Activated CD4-positive, alpha-beta T cell treated with anti-CD3 and anti-CD28 coated beads for 1 hour (primary cell): ENCODE measurements at places on chromosomes 4 and X.

GRCh38 chr4:171538601-171539100, 274.6 kb upstream of the GALNTL6 start:
- no peak for DNase-seq

GRCh38 chr4:47654972-47655693, 170.1 kb downstream of the ATP10D start:
- DNase-seq = no peak

DNA sequence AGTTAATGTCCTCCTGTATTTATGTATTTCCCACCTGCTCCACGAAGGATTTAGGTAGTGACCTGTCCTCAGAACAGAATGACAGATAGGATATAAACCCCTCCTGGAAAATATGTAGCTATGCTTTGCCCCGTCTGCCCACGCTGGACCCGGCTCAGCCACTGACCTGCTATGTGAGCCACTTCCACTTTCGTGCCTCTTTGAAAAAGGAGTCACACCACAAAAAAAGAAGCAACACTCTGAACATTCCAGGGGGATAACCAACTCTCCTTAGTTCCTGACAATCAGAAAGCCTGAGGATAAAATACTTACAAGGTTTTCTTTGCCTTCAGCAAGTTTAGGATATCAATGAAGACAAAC, 11.1 kb downstream of the ACSL1 start:
- DNase-seq = no peak

- no peak for DNase-seq
Observed at GRCh38 chrX:147626605-147627004, 285.1 kb upstream of the FMR1 start.

GRCh38 chrX:136794080-136794479, 13.3 kb upstream of the ARHGEF6 start:
- no peak for DNase-seq

GRCh38 chr4:21757248-21757647, 191.3 kb downstream of the KCNIP4 start:
- no peak for DNase-seq

DNA sequence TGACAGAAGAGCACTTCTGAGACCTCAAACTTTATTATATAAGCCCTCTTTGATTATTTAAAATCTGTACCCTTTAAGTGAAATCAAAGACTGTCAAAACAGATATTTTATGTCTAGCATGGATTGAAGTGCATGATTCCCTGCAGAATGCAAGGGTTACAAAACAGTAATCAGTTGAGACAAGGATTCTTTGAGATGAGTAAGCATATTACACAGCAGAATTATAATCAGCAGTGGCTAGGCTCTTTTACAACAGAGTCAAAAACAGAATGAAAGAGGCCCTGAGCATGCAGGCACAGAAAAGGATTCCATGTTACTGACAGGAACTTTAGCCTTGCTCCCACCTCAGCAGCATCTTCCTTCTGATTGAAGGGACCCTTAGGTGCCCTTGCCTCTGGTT, 487.9 kb upstream of the GALNT7 start:
- no peak for DNase-seq

DNA sequence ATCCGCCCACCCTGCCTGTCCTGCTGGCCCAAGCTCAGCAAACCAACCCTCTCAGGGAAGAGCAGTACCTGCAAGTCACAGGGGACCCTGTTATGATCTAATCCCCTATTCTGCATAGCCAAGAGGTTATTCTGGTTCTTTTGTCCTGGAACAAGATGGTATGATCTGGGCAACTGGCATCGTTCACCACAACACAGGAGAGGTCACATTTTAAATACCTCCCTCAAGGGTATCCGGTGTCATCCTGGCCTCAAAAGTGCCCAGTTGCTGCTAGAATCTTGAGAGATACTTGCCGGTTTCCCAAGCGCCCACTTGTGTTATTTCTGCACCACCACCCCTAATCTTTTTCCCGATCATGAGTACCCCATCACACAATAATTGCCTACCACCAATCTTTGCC, 497.5 kb downstream of the BCOR start:
- DNase-seq = no peak

DNA sequence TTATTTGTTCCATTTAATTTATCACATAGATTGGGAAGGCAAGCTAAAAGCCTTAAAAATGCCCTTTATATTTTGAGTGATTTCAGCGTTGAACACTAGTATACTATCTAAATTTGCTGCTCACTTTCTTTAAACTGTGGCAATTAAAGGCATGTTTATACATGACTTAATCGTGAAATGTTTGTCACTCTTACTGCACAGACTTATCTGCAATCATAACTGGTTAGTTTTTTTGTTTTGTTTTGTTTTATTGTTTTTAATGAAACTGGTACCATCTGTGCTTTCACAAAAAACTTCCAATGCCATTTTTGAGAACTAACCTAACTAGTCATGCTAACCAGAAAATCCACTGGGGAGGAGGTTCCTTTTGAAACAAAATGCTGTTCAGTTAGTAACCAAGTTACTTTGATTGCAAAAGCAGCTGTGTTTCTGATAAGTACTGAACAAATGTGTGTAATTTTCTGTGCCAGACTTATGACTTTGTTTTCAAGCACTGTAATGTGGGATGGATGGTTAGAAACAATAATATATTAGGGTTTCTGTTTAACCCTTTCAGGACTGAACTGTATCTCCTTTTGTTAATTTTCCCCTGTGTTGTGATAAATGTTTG, 56.1 kb downstream of the CCKAR start:
- no peak for DNase-seq

- DNase-seq = no peak
Observed at GRCh38 chrX:31287861-31288260, 216.0 kb upstream of the FTHL17 start.

- DNase-seq = no peak
Observed at GRCh38 chrX:19256986-19257385, 86.7 kb upstream of the PDHA1 start.

DNA sequence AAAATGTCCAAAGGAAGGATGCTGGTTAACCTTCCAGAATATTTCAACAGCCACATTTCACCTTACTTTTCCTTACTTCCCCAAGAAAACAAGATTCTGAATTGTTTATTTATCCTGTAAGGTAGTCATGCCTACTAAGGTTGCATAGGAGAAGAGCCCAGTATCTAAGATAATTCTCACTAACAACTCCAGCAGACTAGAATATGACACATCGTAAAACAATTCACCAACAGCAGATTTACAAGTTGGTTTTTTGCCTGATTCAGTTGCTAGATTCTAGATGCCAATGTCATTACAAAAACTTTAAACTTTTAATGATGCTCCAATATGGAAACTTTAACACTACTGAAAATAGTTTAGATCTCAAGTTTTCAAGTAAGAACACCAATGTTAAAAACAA, 176.4 kb downstream of the IL13RA2 start:
- DNase-seq = no peak
